SK-N-SH (cell line): ENCODE measurements at places on chromosomes 1 and 21. TPM values are rescaled to one million over a fixed set of nuclear protein-coding genes. Genes with fewer than 3 reads are reported as not detected.

- no peak for DNase-seq
Measured at GRCh38 chr1:98058676-98059075, 137.8 kb upstream of the DPYD start.

DNA sequence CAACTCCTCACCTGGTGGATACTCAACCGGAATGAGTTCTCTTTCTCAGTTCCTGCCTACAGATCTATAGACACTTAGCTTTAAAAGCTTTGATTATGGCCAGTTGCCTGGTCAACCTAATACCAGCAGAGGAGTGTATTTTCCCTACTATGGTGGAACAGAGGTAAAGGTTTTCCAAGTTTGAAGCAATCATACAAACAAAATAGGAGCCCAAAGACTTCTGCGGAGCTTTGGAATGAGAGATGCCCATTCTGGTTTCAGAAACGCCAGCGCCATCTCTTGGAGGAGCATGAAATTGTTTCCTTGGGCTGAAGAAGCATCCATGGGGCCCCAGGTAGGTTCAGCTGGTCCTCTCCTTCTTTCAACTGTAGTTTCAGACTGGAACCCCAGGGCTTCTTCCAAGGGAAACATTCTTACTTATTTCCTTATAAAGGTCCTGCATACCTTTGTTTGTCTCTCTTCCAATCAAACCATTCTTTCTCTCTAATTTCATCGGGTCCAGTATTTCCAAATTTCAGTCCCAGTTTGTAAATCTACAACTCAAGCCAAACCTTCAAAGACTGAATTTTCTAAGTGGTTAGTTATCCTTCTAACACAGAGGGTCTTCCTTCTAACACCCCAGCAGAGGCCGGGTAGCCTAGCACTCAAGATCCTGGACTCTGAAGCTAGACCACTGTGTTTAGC is 95.9 kb downstream of the KCNJ15 start:
- peak; percentile 35 for DNase-seq

CNKSR1 gene
- 0.49 and 0.58 TPM in 2 replicates for polyA plus RNA-seq

ADGRL4 gene
- 0.24 and 0.30 TPM in 2 replicates for polyA plus RNA-seq

RGS13 gene
- polyA plus RNA-seq, result 0.05 TPM in 1 of 2 replicates, not detected in the other

DNA sequence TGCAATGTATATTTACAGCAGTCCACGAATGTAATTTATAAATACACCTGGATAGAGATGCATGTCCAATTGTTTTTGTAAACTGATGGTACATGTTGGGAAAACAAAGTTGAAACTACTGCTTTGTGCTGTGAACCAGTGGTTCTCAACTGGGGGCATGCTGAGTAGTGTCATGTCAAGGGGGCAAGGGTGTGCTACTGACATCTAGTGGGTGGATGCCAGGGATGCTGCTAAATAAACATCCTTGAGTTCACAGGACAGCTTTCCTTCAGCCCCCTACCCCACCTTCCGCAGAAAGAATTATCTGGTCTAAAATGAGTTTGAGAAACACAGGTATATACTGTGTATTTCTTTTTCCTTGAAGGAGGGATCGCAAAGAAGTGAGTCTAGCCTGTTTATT is 95.9 kb downstream of the RASAL2 start:
- peak; percentile 57 for DNase-seq
